ENCODE measurements at places on chromosomes 12 and 14.

DNA sequence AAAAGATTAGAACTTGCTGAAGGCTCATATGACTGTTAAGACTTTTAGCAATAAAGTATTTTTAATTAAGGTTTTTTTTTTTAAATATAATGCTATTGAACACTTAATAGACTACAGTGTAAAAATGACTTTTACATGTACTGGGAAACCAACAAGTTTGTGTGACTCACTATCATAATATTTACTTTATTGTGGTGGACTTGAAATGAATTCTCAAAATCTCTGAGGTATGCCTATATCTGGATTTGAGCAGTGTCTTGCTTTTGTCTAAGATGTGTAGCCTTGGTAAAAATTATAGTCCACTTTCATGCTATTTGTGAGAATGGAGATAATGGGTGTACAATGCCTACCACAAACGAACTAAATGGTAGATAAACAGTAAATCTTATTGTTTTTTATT, 33.9 kb upstream of the NAV3 start:
- no peak for DNase-seq

DNA sequence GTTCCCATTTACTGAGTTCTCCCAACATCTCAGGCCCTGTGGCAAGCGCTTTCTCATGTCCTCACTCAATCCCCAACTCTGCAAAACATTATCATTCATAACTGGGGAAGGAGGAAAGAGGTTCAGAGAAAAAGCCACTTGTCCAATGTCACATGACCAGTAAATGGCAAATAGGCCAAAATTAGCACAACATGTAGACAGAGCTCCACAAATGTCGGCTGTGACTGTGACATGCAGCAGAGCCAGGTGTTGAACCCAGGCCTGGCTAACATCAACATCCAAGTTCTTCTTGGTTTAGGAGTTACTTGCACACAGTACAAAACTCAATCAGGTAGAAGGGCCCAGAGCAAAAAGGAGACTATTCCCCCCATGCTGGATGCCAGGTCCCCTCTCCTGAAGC, 10.8 kb downstream of the KCTD10 start:
- no peak for DNase-seq

DNA sequence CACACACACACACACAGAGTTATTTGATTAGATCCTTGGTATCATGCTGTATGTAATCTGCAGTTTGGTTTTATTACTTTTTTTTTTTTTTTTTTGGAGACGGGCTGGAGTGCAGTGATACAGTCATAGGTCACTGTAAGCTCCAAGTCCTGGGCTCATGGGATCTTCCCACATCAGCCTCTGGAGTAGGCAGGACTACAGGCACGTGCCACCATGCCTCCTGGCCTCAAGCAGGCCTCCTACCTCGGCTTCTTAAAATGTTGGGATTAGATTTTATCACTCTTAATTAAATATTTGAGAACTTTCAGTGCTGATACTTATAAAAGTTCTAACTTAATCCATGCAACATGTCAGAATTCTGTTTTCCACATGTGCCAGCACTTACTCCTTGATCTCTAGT, 31.3 kb upstream of the PSEN1 start:
- no peak for DNase-seq

GRCh38 chr14:35277179-35277578, 15.0 kb upstream of the PSMA6 start:
- DNase-seq, result no peak

- DNase-seq, result peak; percentile 57
Observed at GRCh38 chr12:8493084-8493483, 20.2 kb upstream of the CLEC4D start.

DNA sequence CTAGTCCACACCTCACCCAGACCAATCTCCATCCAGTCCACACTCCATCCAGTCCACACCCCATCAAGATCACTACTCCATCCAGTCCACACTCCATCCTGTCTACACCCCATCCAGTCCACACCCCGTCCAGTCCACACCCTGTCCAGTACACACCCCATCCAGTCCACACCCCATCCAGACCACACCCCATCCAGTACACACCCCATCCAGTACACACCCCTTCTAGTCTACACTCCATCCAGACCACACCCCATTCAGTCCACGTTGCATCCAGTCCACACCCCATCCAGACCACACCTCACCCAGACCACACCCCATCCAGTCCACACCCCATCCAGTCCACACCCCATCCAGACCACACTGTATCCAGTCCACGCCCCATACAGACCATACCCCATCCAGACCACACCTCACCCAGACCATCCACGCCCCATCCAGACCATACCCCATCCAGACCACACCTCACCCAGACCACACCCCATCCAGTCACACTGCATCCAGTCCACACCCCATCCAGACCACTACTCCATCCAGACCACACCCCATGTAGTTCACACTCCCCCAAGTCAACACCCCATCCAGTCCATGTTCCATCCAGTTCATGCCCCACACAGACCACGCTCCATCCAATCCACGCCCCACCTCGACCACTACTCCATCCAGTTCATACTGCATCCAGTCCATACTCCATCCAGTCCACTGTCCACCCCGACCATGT, 116.6 kb upstream of the RTL1 start:
- DNase-seq, result no peak

DNA sequence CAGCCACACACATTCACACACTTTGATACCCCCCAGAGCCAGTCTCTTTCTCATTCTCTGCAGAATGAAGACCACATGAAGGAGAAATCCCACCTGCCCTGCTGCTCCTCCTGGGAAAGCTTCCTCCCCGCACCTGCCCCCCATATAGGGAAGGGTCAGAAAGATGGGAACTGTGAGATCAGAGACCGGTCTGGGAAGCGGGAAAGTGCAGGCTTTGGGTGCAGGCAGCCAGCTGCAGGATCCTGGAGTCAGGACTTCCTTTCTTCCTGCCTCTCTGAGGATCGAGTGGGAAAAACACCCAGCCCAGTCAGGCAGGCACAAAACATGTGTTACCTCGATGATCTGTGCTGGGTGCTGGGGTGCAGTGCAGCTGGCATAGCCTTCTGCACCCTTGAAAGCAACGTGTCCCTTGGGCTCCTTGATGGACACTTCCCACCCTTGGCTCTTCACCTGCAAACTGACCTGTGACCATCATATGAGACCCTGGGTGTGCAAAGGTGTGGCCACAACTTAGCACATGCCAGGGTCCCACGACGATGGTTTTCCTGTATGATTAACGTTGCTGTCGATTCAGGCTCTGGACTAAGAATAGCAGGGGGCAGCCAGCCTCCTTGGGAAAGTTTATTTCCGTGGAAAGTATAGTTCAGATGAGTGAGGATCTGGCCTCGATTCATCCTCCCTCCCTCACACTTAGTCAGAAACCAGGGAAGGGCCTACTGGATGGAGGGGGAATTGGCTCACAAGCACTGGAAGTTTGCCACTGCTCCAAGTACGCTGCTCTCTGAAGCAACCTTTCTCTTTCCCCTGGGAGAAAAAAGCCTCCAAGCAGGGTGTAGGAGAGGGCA, 105.4 kb upstream of the MED13L start:
- DNase-seq, result no peak

Data from GM06990 (cell line).